Muscle of arm (tissue), 14 donors: ENCODE measurements at places on chromosomes 5 and 9. TPM values are rescaled to one million over a fixed set of nuclear protein-coding genes. Genes with fewer than 3 reads are reported as not detected.

DNA sequence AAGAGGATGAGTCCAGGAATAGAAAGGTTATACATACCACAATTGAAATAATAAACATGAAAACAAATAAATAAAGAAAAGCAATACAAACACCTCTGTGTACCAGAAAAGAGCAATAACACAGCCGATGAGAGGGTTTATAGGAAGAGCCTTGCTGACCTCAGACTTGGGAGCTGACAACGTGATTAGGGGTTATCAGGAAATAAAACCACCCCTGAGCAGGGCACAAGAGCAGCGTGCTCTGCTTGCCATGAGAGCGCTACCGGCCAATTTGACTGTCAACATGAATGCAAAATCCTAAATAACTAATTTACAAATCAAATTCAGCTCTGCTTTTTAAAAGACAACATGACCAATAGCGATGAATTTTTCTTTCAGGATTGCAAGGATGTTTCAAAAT is 2.6 kb upstream of the FREM1 start:
- DNase-seq, result no peak

The IGFBPL1 gene
- polyA plus RNA-seq, result 1.6 TPM

- no peak for DNase-seq
Observed at GRCh38 chr9:16825971-16826625, 44.4 kb downstream of the BNC2 start.

The ZER1 gene
- polyA plus RNA-seq, result 38.6 TPM

The PCDHGB4 gene
- 3.3 TPM for polyA plus RNA-seq

The CDH9 gene
- polyA plus RNA-seq, result not detected

The C9 gene
- 0.44 TPM for polyA plus RNA-seq

GRCh38 chr5:38853753-38854470 is 8.1 kb downstream of the OSMR start:
- DNase-seq, result no peak

The SAXO1 gene
- polyA plus RNA-seq, result not detected

DNA sequence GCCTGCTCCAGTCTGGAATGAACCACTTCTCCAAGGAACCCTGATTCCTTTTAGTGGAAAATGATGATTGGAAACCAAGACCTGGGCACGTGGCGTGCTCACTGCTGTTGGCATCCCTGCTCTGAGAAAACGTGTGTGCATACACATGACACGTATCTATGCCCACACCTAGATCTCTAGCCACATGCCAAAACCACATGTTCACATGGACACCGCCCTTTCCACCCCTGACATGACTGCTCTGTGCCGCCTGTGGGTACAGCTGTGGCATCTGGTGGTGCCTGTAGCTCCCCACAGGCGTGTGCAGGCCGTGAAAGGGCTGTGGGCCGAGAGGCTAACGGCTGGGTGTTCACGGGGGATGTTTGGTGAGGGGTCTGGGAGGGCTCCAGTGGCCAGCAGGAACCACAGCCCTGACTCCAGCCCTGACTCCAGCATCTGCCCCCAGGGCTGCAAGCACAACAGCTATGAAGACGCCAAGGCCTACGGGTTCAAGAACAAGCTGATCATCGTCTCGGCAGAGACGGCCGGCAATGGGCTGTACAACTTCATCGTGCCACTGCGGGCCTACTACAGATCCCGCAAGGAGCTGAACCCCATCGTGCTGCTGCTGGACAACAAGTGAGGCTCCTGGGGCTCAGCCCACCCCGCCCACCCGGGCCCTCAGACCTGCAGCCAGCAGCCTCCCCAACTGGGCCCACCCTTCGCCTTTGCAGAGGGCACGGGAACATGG is 75.1 kb downstream of the KCNT1 start:
- no peak for DNase-seq

The LTC4S gene
- polyA plus RNA-seq, result 1.9 TPM

GRCh38 chr5:32583582-32584232 is 1.6 kb upstream of the SUB1 start:
- no peak for DNase-seq

GRCh38 chr9:116204252-116204882 is 50.8 kb downstream of the PAPPA start:
- DNase-seq, result no peak

DNA sequence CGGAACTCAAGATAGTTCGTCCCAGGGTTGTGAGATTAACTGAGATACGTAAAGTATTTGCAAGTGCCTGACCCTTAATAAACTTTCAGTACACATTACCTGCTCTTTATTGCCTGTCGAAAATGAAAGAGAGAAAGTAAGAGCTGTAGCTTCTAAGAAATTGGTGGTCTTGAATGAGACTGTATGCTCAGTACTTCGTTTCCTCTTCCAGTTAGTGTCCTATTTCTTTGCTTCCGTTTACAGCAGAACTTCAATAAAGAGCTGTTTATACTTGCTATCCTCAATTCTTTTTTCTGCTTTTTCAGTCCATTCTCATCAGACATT is 534 bp downstream of the SRFBP1 start:
- no peak for DNase-seq

The SLC6A7 gene
- polyA plus RNA-seq, result 0.20 TPM

- DNase-seq, result peak; percentile 82
Observed at GRCh38 chr5:125695996-125696655, 727.1 kb upstream of the GRAMD2B start.

GRCh38 chr5:6311568-6312501 is 66.5 kb downstream of the MED10 start:
- DNase-seq, result no peak

The SAPCD2 gene
- polyA plus RNA-seq, result 3.6 TPM

- DNase-seq, result no peak
Observed at GRCh38 chr9:109473329-109473728, 24.8 kb downstream of the PTPN3 start.

GRCh38 chr9:33246269-33246860 is 6.4 kb downstream of the SPINK4 start:
- no peak for DNase-seq

DNA sequence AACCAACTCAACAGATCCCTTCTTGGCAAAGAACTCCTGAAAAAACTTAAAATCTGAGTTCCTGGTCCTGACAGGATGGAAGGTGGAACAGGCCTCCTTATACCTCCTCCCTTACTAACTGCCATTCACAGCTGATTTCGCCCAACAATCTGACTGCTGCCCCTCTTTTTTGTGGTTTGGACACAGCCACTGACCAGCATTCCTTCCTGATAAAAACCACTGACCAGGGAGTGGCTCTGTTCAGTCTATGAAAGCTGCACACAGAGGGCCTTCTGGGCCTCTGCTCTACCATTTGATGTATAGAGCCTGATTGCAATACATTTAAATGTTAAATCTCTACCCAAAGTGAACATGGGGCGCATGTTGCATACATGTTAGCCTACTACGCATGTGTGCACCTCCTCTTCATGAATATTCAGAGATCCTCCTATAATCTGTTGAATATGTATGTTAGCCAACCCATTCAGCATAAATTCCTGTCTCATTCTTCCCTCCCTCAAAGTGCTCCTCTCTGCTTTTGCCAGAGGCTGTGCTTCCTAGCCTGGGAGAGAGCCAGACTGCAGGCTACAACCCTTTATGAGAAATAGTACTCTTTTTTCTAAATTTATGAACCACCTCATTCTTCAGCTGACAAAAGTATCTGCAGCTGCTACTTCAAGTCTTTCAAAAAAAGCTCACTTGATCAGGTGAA is 93.7 kb upstream of the MRPS30 start:
- DNase-seq, result peak; percentile 3

DNA sequence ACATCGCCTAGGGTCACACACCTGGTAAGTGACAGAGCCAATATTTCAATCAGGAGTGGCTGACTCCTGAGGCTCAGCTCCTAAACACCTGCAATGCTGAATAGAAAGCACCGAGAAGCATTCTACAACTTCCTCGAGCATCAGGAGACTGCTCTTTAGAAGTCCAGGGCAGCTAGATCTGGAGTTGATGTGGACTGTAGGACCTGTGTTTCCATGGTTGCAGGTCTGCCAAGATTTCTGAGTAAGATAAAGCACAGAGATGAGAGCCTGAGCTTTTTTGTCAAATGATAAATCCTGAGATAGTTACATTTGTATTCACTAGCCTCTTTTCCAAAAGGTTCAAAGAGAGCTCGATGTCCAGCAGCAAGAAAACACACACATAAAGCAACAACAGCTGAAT is 43.8 kb downstream of the YIPF5 start:
- DNase-seq, result no peak

The NIPAL4 gene
- 1.9 TPM for polyA plus RNA-seq

DNA sequence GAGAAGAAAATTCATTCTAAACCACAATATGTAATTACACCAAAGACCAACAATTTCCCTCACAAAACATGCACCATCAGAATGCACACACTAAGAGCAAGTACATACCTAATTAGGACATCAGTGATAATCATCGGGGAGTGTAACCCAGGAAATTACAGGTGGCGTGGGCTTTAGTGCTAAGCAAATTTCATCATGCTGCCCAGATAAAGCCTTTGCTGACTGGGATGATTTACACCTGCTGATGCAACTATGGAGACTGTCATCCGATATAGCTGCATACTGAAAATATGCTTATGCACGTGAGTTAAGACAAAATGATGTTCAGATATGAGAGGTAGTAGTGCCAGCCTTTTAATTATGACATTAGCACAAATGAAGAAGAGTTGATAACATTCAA is 123.2 kb downstream of the DCP2 start:
- no peak for DNase-seq

The HTR1A gene
- polyA plus RNA-seq, result not detected

The PLEKHG4B gene
- polyA plus RNA-seq, result not detected

- no peak for DNase-seq
Observed at GRCh38 chr9:35186524-35186923, 24.7 kb downstream of the UNC13B start.

GRCh38 chr5:171697221-171698102 is 88.2 kb upstream of the SMIM23 start:
- peak; percentile 43 for DNase-seq

DNA sequence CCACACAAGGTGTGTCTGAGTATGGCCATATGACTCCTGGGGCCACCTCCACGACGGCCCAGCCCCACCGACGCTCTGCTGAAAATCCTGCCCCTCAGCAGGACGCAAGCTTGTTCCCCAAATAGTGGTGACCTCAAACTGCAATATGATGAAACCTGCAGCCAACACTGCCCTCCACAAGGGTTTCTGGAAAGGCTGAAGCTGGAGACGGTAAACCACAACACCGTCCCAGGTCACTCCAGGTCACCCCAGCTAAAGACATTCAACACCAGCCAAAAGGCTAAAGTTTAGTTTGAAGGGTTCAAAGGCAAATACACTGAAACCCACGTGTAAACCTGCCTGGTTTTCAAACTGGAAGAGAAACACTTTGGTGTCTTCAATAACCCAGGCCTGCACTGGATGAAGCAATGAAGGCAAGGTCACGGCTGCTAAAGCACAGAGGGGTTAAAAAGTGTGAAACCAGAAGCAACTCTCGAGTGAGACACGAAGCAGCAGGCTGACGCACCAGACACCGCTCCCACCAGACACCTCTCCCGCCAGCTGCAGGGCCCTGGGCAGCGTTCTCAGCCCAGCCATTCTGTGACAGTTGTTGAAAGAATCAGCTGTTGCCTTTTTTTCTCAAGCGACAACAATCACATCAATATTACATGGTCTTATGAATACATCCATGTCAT is 1.8 kb upstream of the LHX3 start:
- no peak for DNase-seq

GRCh38 chr9:129748249-129748648 is 4.6 kb downstream of the PTGES start:
- DNase-seq, result no peak

- no peak for DNase-seq
Observed at GRCh38 chr5:99945478-99946442, 589.4 kb upstream of the FAM174A start.

The CARTPT gene
- not detected for polyA plus RNA-seq

GRCh38 chr5:103469288-103470040 is 93.1 kb downstream of the NUDT12 start:
- DNase-seq, result no peak

DNA sequence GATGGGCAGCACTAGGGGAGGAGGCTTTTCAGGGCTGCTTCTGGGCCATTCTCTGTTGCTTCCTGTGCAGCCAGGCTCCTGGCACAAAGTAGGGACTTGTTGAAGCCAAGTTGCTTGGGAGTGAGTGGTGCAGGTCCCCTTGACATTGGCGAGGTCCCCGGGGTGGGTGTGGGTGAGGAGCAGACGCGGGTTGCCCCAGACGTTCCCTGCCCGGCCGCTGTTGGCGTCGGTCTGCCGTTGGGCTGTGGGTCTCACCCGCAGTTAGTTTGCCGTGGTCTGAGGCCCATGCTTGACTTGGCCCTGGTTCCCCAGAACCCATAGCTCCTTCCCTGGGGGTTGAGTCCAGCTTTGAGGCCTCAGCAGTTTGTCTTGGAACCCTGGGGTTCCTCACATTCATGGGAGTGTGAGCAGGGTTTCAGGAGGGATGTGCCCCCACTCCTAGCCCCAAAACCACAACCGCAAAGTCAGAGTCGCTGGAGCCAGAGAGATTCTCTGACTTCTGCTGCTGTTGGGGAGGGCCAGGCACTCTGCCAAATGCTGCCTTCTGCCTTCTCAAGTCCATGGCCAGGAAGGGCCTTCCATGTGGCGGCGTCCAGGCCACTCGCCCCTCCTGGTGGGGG is 77.5 kb downstream of the RXRA start:
- peak; percentile 65 for DNase-seq

DNA sequence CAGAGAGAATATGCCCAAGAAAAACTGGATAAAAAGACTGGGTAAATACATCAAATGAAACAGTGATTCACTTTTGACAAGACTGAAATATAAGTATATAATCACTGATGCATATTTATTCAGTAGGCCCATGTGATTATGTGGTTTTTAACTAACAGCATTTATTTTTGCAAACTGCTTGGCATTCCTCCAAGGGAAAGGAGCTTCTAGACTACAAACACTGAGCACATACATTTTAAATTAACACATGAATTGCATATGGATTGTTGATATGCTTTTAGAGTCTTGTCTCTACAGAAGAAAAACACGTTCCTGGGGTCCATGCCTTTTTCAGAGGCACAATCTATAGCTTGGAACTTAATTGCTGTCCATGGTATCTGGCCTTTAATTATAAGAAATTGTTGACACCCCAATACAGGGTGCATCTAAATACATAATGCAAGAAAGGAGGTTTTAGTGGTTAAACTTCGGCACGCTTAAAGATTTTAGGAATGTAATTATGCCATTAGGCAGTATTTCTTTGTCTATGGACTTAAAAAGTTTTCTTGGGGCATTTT is 6.9 kb upstream of the MEIKIN start:
- DNase-seq, result peak; percentile 2

The CD14 gene
- 17.4 TPM for polyA plus RNA-seq

The SLC2A6 gene
- polyA plus RNA-seq, result not detected

The IFNA13 gene
- not detected for polyA plus RNA-seq

The PTCH1 gene
- polyA plus RNA-seq, result 60.8 TPM

The CCL27 gene
- polyA plus RNA-seq, result 0.32 TPM

The FBXO4 gene
- polyA plus RNA-seq, result 12.6 TPM

DNA sequence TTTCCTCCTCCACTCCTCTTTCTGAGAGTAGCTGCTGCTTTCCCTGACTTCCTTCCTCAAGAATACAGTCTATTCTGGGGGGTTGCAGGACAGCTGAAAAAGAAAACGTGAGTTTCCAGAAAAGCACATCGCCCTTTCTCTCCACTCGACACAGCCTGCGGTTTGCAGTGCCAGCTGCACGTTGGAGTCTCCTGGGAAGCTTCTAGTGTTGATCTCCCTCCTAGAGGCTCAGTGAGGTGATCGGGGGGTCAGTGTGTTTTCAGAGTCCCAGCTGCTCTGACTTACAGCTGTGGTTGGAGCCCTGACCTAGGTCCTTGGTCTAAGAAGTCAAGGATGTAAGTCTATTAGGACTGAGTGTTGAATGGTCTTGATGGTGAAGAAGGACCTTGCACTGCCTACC is 25.0 kb upstream of the SUSD3 start:
- peak; percentile 43 for DNase-seq

The ANKRD33B gene
- not detected for polyA plus RNA-seq

- no peak for DNase-seq
Observed at GRCh38 chr5:151628112-151628823, 37.1 kb upstream of the FAT2 start.

The DPYSL3 gene
- polyA plus RNA-seq, result 127 TPM

GRCh38 chr5:141637123-141637766 is 448 bp downstream of the RELL2 start:
- no peak for DNase-seq
